ENCODE measurements at places on chromosomes 1 and 21.

GRCh38 chr1:225347123-225347683 is 80.6 kb downstream of the LBR start:
- DNase-seq = no peak

GRCh38 chr21:39504230-39504629 is 52.5 kb downstream of the SH3BGR start:
- no peak for DNase-seq

DNA sequence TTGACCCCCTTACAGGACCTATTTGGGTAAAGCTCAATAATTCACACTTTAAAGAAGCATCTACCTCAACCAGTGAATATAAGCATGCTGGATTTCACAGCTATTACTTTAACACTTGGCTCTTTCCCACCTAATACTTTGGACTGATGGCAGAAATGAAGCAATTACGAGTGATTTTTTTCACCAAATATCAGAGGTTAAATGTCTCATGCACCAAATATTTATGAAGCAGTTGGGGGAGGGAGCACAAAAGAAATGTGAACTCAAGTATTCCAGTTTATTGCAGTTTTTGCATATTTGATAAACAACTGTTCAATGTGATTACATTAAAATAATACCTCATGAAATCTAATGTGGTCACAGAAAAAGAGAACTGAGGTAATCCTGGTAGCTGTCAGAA is 223.6 kb downstream of the LRRC7 start:
- no peak for DNase-seq

GRCh38 chr1:156851779-156852417 is 7.0 kb downstream of the INSRR start:
- peak; percentile 46 for DNase-seq

GRCh38 chr1:163090321-163090945 is 21.3 kb downstream of the RGS4 start:
- no peak for DNase-seq

DNA sequence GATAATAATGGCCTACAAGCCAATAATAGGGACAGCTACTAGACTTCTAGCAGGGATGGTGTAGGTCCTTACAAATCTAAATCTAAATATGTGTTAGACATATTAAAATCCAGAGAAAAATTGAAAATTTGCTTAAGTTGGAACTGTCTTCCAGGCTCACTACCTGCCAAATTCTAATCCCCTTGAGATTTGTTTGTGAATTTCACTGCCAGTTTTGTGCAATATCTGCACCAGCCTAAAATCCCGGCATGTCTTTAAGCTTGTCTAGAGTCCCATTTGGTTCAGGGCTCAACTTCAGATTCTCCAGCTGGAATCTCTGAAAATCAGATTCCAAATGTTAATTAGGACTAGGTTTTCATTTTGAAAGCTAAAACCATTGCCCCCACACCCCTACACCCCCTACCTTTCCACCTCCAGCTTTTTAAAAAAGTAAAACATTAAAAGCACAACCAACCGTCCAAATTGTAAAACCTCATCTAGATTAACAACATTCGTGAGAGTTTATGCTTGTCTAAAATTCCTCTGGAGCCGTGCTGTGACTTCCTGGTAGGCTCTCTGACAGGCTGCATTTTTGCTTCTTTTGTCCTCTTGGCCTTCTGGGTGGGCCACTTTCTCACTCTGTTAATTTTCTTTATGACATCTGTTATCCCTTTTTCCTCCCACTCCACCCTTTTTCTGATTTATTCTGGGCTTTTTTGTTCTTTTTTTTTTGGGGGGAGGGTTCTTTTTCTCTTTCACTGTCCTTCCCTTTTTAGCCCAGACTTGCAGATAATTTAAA is 348.7 kb downstream of the PAPPA2 start:
- DNase-seq = no peak

DNA sequence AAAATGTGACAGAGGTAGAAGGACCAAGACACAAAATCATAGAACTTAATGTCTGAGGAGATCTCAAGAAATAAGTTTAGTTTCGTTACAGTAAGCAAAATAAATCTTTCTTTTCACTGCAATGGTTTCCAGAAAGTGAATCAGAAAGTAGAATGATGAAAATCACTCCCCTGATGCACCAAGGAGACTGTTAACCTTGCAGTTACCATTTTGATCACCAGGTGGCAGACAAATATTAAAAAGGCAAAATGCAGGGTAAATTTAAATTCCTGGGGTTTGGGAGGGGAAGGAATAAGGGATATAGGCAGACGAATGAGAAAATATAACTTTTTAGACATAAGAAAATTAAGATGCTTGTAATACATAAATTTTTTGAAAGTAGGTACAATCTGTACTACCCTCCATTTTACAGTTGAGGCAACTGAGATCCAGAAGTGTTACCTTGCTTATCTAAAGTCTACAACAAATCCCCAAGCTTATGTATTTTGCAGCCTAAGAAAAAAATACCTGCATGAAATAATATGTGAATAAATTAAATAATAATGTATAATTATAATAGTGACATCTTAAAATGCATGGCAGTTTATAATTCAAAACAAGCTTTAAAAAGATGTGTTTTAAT is 253.2 kb downstream of the CRB1 start:
- no peak for DNase-seq

GRCh38 chr1:30900931-30901560 is 7.5 kb downstream of the SDC3 start:
- DNase-seq = no peak

GRCh38 chr1:244214009-244214967 is 163.2 kb downstream of the ZBTB18 start:
- DNase-seq = peak; percentile 6

DNA sequence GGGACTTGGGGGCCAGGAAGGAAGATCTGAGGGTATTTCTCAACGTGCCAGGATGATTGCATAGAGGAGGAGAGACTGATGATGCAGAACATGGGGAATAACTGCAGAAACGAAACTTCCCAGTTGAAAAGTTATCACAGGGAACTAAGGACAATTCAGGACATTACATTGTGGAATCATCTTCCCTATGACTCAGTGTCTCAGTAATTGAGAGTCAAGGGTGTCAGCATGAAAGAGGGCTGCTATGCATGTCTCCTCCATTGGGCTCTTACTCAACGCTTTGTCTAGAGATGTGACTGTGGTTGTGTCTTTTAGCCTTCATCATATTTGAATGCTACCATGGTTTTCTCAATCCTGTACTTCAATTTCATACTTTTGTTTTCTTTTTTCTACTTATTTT is 48.9 kb upstream of the PTGFR start:
- no peak for DNase-seq

- no peak for DNase-seq
Observed at GRCh38 chr1:28099050-28099769, 10.8 kb upstream of the EYA3 start.

GRCh38 chr1:32719681-32720275 is 17.2 kb upstream of the SYNC start:
- no peak for DNase-seq

GRCh38 chr1:152745289-152745704 is 12.5 kb upstream of the KPRP start:
- DNase-seq = no peak

DNA sequence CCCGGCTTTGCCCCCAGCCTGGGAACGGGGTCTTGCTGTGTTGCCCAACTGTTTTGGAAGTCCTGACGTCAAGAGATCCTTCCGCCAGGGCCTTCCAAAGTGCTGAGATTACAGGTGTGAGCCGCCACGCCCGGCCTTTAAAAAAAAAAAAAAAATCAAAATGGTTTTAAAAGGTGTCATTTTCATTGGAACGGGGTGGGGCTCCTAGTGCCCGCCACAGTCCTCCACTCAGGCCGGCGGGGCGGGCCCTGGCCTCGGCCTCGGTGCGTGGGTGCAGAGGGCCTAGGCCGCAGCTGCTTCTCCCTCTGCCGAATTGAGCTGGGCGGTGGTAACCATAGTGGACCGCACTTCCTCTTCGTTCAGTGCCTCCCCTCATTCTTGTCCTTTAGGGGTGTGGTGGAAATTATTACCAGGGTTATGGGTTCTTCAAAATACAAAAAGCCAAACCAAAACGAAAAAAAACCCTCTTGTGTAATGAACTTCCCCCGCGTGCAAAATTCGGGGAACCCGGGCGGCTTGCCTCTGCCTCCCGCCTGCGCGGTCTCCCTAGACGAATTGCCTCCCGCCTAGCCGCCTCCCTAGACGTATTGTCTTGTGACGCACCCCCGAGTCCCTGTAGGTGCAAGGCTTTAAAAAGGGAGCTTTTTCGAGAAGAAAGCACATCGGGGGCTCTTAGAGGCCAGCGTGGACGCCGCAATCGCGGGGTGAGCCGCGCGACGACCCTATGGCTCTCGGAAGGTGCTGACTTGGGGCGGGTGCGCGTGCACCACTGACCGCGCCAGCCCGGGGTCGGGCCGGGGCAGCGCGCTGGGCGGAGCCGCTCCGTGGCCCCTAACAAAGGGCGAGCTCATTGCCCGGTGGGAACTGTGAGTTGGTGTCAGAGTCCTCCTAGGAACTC is 10.5 kb upstream of the SPEN start:
- peak; percentile 10 for DNase-seq

GRCh38 chr1:230163205-230163604 is 96.2 kb downstream of the GALNT2 start:
- DNase-seq = no peak

GRCh38 chr1:197438010-197438790 is 170.1 kb downstream of the CRB1 start:
- DNase-seq = no peak

DNA sequence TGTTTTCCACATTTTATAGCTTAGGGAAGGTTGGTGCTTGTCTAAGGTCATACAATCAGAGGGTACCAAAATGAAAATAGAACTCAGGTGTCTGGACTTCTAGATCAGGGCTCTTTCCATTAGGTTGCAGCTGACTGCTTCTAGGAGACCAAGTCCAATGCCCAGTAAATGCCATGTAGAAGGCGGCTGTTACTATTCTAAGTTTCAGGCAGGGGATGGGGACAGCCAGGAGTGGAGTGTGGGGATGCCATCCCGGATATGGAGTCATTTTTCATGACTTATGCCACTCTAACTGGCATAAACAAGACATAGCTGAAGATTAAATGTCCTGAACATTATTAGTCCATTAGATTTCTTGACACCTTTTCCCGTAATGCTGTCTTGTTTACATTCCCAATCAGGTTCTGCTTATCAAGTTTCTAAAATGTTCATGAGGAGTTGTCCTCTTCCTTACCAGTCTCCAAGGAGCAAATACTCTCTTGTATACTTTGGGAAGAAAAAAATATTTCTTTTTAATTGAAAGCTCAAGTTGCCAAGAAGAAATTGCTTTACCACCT is 31.5 kb downstream of the XCL1 start:
- no peak for DNase-seq

DNA sequence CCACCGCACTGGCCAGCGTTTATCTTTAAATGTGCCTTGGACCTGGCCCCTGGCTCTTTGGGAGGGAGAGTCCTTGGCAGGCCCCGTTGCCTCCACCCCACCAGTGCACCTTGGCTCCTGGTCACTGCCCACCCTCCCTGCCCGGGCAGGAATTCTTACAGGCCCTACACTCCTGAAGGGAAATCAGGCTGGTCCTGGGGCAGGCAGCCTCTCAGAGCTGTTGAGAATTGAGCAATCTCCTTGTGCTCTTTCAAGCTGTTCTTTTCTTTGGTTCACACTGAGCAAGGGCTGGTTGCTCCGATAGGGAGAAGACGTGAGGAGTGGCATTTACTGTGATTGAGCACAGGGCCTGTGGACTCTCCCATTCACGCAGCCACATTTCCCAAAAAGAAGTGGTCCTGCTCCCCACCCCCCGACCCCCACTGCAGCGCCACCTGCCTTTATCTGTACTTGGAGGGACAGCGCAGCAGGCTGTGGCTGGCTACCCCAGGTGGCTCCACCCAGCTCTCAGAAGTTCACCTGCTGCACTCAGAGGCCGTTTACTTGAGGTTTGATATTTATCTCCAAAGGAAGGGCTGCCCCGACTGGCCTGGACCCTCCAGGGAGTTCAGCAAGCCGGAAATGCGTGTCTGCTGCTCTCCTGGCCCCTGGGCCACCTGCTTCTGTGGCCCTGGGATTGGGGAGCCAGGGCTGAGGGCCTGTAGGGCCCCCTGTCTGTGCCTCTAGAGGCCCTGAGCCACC is 47.8 kb downstream of the SKI start:
- DNase-seq = no peak

- DNase-seq = no peak
Observed at GRCh38 chr1:43220905-43221778, 48.6 kb upstream of the TMEM125 start.

GRCh38 chr1:8252266-8252951 is 65.5 kb upstream of the SLC45A1 start:
- no peak for DNase-seq

DNA sequence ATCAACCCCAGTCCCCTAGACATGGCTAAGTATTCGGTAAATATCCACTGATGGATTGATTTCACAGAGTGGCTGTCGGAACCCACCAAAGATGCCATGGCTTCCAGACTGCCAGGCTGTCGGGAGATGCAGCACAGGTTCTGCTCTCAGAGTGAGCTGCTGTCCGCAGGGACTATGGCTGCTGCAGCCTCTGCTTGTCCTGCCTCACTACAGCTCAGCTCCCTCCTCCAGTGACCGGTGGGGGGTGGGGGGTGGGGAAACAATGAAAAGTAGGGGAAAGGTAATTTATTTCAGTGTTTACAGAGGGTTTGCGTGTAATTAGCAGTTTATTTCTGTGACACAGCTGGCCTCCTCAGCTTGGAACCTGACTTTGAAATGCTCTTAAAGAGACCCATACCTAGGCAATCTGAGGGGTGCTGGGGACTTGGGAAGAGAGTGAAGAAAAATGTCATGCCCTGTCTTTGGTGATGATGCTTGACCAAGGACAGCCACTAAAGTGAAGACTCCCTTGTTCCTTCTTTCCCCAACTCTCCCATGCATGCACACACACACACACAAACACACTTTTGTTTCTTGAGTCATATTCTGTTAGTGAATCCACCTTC is 109.0 kb downstream of the CACNA1E start:
- no peak for DNase-seq

- no peak for DNase-seq
Observed at GRCh38 chr21:16841975-16842695, 670.7 kb upstream of the CXADR start.

DNA sequence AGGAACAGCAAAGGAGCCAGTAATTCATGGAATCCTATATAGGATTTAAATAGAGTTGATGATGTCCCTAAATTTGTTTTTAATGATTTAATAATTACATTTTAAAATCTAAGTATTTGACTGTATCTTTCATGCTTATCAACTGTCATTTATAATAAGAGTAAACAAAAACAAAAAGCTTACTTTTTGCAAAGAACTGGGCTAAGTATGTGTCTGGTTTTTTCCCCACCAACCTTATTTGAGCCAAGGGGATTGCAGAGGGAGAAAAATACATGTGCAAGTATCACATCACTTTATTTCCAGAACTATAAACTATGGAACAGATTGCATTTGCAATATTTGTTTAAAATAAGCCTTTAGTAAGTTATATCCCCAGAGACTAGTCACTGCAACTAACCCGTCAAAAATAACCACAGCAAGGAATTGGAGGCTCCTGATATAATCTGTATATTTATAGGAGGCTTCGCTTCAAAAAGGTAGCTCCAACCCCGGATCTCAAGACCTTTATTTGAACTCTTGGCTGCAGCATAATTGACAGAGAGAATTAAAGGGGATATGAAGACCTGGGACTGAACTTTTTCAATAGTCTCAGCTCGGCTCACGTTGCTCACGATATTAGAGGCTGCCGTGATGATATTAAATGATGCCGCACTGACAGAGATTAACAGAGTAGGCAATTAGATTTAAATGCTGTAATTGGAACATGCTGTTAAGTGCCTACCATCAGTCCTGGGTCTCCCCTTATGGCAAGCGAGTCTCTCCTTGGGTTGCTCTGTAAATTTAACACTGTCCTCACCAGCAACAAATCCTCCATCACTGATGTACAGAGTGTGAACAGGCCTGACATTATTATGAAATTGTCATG is 329.1 kb upstream of the NFIA start:
- DNase-seq = no peak

GRCh38 chr1:117058810-117059209 is 1.3 kb upstream of the TTF2 start:
- DNase-seq = no peak

GRCh38 chr1:213457186-213457585 is 406.1 kb downstream of the RPS6KC1 start:
- no peak for DNase-seq
